Activated CD4-positive, alpha-beta T cell treated with anti-CD3 and anti-CD28 coated beads, Interleukin-2, amount 50 U/mL, for 16 hours (primary cell): ENCODE measurements at places on chromosomes 4 and X.
A peak's percentile ranks its signal among the peaks of the same experiment; 100 is the strongest.

DNA sequence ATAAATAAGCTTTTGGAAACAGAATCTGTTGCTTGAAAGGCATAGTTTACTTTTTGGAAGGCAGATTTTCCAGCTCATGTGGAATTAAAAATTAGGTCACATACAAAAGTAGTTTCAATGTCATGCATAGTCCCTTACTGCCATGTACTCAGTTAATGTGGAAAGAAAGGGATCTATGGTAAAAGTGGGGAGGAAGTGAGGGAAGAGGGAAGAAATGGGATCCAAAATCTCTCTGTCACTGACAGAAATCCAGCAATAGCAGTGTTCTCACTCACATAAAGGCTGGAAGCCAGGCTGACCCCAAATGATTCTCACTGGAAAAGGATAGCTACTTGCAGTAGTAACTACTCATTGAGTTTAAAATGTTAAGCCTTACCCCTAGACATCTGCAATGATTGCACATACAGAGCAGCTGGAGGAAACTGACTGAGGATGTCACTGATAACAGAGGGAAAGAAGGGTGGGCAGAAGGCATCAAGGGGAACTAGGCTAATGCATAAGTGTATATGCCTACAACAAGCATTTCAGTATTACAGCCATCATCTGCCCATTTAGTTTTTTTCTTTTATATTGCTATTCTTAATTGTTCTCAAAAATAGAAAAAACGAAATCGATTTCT is 445.6 kb downstream of the FAT4 start:
- DNase-seq = no peak

GRCh38 chr4:54940996-54941865 is 184.2 kb downstream of the KDR start:
- DNase-seq = no peak

GRCh38 chrX:65971151-65971550 is 68.7 kb downstream of the VSIG4 start:
- no peak for DNase-seq

GRCh38 chrX:64187762-64188150 is 17.8 kb downstream of the AMER1 start:
- no peak for DNase-seq

- DNase-seq = no peak
Measured at GRCh38 chr4:129968778-129969177, 872.8 kb downstream of the C4orf33 start.

GRCh38 chrX:150768132-150768485 is 74.9 kb downstream of the MTMR1 start:
- no peak for DNase-seq

- DNase-seq = no peak
Measured at GRCh38 chrX:149490100-149490499, 15.0 kb downstream of the IDS start.

DNA sequence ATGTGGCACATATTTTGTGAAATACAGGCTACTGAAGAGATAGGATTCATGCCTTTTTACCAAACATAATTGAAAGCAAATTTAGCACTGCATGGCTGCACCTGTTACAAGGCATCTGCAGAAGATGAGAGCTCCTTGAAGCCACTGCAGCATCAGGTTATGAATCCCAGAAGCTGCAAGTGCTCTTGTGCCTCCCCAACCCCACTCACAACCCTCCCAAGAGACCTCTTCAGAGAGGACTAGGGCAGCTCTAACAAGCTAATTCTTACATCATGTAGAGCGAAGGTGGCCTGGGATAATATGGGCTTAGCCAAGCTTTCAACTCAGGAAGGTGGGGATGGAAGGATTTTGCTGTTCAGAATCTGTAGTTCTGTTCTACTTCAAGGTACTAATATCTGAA is 27.2 kb downstream of the MFAP3L start:
- no peak for DNase-seq

DNA sequence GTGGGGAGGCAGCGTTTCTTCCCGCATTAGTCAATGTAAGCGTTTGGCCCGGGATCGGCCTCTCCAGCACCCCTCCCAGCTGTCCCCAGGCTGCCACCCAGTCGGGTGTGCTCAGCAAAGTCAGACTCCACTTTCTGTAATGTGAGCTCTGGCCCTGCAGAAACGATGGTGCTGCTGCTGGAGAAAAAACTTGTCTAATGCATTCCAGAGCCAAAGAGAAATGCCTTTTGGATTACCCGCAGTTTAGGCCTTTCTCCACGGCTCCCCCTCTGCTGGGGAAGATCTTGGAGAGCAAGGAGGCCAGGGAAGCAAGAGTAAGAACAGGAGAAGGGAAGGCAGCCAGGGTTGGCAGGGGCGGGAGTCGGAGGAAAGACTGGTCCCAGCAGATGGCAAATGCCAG is 55.2 kb downstream of the ELF4 start:
- DNase-seq = no peak

- peak; percentile 58 for DNase-seq
Measured at GRCh38 chrX:118839334-118839958, 15.8 kb downstream of the ZCCHC12 start.

GRCh38 chr4:20474119-20474518 is 222.4 kb downstream of the SLIT2 start:
- DNase-seq = no peak
